ENCODE measurements at places on chromosomes 4 and X.

- DNase-seq: no peak
These were observed 130.5 kb upstream of the GPR101 start for GRCh38 chrX:137164329-137164728.

- no peak for DNase-seq
These were observed 19.6 kb downstream of the MGST2 start for GRCh38 chr4:139685180-139685579.

- no peak for DNase-seq
These were observed 317.6 kb downstream of the DKK2 start for GRCh38 chr4:106718548-106718947.

DNA sequence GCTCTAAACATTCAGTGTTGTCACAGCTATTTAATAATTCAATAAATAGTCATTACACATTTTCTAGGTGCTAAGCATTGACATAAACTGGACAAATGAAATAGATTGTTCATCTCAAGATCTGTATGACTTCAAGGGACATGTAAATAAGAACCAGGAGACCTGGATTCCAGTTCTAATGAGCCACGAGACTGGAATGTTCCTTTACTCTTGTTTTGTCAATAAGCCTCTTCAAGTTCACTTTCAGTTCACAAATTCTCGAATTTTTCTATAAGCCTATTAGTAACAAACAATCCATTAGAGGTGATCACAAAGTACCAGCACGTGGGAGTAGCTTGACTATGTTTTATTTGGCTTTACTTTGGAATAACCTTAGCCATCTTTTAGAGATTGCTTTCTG, 514.0 kb upstream of the SMIM31 start:
- no peak for DNase-seq

DNA sequence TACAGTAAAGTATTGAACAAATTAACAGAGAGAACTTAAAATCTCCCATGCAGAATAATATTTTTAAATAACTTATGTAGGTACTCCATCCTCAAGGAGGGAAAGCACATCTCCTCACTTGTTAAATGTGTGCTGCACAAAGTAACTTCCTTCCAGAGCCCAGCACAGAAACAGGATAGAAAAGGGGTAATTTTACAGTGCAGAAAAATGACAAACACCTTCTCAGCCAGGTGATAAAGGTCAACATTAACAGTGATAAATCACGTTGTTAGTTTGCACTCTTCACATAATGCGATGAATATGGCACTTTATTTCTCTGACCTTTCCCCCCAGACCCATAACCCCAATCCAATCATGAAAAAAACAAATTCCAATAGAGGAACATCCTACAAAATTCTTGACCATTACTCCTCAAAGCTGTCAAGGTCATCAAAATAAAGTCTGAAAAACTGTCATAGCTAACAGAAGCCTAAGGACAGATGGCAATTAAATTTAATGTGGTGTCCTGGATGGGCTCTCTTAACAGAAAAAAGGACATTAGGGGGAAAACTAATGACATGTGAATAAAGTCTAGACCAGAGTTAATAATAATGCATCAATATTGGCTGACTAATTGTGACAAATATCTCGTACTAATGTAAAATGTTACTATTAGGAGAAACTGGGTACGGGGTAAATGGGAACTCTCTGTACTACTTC, 547.4 kb upstream of the AGA start:
- DNase-seq: no peak

DNA sequence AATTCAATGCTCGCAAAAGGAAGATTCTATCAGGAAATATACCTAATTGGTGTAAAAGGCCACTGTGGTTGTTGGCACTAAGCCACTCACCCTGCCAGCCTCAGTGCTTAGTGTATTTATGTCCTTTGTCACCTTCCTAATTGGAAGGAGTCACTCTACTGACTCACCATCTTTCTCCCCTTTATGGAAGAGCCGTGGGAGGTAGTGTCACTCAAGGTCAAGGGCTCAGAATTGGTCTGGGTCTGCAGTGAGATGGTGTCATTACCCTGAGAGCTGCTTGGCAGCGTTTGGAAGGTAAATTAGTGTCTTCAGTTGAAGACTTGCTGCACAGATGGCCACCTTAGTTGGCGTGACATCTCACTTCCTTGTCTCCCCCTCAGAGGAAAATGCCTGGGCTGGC, 41.7 kb upstream of the CDKN2AIP start:
- no peak for DNase-seq

DNA sequence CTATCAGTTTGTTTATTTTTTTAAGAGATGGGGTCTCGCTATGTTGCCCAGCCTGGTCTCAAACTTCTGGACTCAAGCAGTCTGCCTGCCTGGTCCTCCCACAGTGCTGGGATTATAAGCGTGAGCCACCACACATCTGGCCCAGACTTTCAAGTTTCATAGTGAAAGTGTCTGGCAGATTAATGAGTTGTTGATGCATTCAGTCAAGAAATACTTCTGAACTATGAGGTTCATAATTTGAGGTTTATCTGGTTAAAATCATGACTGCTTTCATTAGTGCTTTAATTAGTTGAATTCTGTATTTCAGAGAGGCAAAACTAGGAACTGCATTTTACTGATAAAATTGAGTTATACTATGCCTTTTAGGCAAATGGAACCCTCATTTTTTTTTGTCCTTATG, 638.6 kb downstream of the RPA4 start:
- no peak for DNase-seq

- DNase-seq: peak; percentile 82
These were observed 40.2 kb upstream of the SULT1B1 start for GRCh38 chr4:69800599-69800998.

DNA sequence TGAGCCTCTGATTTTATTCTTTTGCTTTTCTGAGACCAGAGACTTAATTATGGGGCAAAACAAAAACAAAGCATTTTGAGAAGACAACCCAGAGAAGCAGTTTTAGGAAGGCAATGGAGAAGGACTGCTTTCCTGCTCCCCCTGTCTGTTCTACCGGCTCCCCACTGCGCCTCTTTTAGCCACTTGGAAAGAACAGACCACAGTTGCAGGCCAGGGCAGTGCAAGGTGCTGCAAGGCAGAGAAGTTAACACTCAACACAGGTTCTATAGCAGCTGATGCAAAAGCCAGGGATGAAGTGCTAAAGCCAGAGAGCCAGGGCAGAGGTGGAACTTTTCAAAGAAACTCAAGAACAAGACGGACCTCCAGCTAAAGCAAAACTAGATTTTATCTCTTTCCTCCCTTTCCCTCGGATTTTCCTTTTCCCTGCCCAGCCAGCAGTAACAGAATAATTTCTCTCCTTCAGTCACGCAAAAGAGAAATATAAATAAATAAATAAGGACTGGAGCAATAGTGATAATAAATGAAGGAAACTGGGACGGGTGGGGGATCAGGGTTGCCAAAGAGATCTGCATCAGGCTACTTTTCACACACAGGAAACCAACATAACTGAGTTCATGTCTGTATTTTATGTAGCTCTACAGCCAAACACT, 10.4 kb downstream of the SH3RF1 start:
- no peak for DNase-seq

DNA sequence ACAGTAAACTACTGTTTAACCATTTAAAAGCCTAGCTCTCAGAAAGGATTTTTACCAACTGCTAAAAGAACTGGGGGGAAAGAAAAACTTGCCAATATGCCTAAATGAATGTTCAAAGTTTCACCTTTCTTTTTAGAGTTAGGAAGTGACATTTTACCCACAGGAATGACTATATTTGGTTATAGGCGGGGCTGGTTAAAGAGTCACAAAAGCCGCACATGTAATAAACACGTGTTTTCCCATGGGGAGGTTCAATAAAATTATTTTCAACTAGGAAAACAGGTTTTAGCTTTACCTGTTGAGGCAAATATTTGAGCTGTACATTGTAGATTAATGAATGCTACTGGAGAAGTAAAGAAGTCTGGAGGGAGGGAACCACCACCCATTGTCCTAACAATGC, 41.6 kb upstream of the UGDH start:
- DNase-seq: no peak
